Kidney (tissue), 22 donors: ENCODE measurements at places on chromosomes 12 and 14. TPM values are rescaled to one million over a fixed set of nuclear protein-coding genes. Genes with fewer than 3 reads are reported as not detected.

- no peak overlapping the region for H3K27ac ChIP-seq
- H3K4me3 ChIP-seq: no peak overlapping the region
- H3K27me3 ChIP-seq: no peaks in the 10 kb centered on the region
- no peaks in the 10 kb centered on the region for H3K4me1 ChIP-seq
- no peak for DNase-seq
- no peaks in the 10 kb centered on the region for H3K36me3 ChIP-seq
Observed at GRCh38 chr12:28088566-28089272, 101.5 kb upstream of the CCDC91 start.

The LRRC43 gene
- total RNA-seq: 4.8 TPM

The IFNG-AS1 gene
- total RNA-seq: 0.85 TPM

GRCh38 chr14:26636561-26636960 is 38.7 kb upstream of the NOVA1 start:
- H3K27me3 ChIP-seq: no peaks in the 10 kb centered on the region
- H3K4me3 ChIP-seq: no peak overlapping the region
- no peak overlapping the region for H3K27ac ChIP-seq
- no peaks in the 10 kb centered on the region for H3K36me3 ChIP-seq

DNA sequence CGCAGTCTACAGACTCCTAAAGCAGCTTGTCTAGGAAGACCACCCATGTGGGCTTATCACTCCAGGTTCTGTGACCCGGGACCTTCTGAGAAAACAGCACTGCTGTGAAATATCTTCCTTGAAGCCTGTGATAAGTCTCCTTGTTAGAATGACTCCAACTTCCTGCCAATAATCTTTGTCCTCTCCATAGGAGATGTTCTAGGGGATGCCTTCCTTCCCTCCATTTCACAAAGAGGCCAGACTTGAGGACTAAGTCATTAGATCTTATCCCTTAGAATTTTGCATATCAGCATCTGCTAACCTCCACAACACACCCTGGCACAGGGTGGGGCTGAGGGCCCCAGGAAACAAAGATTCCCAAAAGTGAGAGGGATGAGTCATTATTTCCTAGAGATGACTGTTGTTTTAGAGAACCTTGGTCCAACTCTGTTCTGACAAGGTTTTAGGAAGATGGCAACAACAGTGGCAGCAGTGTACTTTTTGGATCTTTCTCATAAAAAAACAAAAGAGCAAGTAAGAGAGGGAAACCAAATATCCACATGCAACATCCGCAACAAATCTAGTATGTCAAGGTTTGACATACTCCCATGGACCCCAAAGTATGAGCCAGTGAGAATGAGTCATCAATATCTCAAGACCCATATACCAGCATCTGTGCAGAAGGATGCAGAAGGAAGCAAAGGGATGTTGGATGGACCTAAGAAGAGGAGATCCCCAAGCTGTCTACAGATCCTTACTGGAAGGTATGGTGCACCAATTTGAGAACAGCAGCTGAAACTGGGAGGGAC is 6.0 kb downstream of the LTB4R start:
- peaks cover 17% of the 10 kb centered on the region for H3K4me1 ChIP-seq
- no peaks in the 10 kb centered on the region for H3K36me3 ChIP-seq
- peaks cover 9% of the 10 kb centered on the region for H3K27me3 ChIP-seq
- no peak overlapping the region for H3K4me3 ChIP-seq

The AKAP5 gene
- total RNA-seq: 5.1 TPM

DNA sequence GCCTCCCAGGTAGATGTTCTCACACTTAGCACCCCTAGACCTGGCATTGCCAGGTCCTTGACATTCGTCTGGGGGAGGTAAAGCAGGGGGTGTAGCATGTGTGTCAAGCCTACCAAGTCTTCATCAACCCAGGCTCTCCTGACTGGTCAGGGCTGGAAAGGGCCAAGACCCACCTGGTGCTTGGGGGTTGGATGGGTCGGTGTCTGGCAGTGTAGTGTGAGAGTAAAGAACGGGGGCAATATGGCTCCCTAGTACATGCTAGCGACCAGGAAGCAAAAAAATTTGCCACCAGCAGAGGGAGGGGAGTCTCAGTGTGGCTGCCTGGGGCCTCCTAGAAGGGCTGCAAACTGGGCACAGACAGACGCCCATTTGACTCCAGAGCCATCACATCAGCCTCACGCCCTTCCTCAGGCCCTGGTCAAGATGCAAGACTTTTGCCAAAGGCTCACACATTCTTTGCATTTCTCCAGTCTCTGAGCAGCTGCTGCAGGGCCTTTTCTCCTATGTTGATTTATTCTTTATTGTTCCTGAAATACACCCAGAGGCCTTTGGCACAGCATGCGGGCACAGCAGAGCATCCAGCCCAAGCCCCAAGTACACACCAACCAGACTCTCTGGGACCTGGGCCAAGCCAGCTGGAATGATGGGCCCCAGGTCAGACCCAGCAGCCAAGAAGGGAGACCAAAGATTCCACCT is 38.3 kb upstream of the PNMA1 start:
- H3K36me3 ChIP-seq: no peaks in the 10 kb centered on the region
- H3K4me1 ChIP-seq: peaks cover 71% of the 10 kb centered on the region
- no peak for DNase-seq
- no peak overlapping the region for H3K4me3 ChIP-seq
- H3K27me3 ChIP-seq: no peaks in the 10 kb centered on the region
- peak overlapping the region; percentile 75 for H3K27ac ChIP-seq

- no peak for DNase-seq
- H3K36me3 ChIP-seq: no peaks in the 10 kb centered on the region
- no peaks in the 10 kb centered on the region for H3K27me3 ChIP-seq
- H3K4me3 ChIP-seq: no peak overlapping the region
- H3K27ac ChIP-seq: no peak overlapping the region
Observed at GRCh38 chr12:112904571-112904970, 2.2 kb upstream of the OAS1 start.

GRCh38 chr14:55103971-55104954 is 24.8 kb upstream of the LGALS3 start:
- peak overlapping the region; percentile 95 for H3K27ac ChIP-seq
- H3K4me1 ChIP-seq: peaks cover 32% of the 10 kb centered on the region

DNA sequence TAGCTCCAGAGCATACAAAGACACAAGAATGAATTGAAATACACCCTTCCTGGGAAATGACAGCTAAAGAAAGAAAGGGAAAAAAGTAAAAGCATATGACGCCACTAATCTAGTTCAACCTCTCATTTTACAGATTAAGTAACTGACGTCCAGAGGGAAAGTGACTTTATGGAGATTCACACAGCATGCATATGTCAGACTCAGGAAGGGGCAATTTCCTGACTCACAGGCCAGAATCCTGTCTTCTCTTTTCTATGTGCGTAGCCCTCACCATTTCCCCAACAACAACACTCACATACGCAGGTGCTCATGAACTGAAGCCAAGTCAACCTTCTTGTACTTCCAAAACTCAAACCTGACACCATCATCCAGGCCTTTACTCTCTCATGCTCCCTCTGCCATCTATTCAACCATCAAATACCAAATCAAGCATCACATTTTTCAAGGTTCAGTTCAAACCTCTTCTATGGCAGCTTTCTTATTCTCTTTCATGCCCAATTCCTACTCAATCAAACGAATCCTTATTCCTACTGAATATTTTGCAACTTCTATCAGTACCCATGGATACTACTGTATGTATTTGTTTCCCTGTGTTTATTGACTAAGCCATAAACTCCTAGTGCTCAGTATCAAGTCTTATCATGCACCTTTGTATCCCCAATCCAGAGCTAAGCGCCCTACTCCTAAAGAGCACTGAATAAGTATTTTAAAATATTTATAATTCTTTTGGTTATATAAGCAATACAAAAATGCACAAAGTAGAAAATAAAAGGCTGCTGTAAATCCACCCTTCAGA is 52.8 kb downstream of the STXBP6 start:
- DNase-seq: no peak
- H3K27me3 ChIP-seq: no peaks in the 10 kb centered on the region
- H3K27ac ChIP-seq: no peak overlapping the region
- H3K36me3 ChIP-seq: no peaks in the 10 kb centered on the region
- no peaks in the 10 kb centered on the region for H3K4me1 ChIP-seq
- H3K4me3 ChIP-seq: no peak overlapping the region

DNA sequence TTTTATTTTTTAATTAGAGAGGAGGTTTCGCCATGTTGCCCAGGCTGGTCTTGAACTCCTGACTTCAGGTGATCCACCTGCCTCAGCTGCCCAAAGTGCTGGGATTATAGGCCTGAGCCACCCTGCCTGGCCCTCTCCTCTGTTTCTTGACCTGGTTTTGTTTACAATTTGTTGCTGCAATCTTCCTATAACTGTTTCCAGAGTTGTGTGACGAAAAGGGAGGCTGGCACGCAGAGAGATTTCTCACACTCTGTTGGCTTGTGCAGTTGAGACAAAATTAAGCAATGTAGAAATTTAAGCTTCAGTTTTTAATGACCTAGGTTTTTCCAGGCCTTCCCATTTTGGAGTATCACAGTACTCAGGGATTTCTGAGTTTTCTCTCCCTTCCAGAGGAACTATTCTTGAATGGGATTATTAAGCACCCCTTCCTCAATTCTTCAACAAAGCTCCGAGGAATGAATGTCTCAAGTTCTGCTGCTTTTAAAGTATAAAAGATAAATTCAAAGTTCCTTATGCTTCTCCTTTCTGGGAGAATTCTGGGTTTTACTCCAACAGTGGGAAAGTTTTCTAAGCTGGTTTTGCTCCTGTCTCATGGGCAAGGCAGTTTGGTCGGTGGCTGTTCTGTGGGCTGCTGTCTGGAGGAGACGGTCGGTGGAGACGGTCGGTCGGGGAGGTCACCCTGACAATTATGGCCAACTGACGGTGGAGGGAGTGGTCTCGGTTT is 20.4 kb upstream of the FOS start:
- DNase-seq: no peak
- H3K4me1 ChIP-seq: peaks cover 19% of the 10 kb centered on the region
- H3K27me3 ChIP-seq: no peaks in the 10 kb centered on the region
- H3K36me3 ChIP-seq: no peaks in the 10 kb centered on the region
- H3K27ac ChIP-seq: peak overlapping the region; percentile 96
- H3K4me3 ChIP-seq: peak overlapping the region; percentile 76

The MIP gene
- total RNA-seq: not detected

The P2RX7 gene
- 3.5 TPM for total RNA-seq

- no peak for DNase-seq
- H3K27ac ChIP-seq: no peak overlapping the region
- no peaks in the 10 kb centered on the region for H3K27me3 ChIP-seq
- H3K4me3 ChIP-seq: no peak overlapping the region
- peaks cover 2% of the 10 kb centered on the region for H3K4me1 ChIP-seq
Observed at GRCh38 chr12:93176165-93176564, 201.6 kb upstream of the NUDT4 start.

The ADAM21 gene
- total RNA-seq: 0.13 TPM

The HOXC10 gene
- total RNA-seq: 50.7 TPM

DNA sequence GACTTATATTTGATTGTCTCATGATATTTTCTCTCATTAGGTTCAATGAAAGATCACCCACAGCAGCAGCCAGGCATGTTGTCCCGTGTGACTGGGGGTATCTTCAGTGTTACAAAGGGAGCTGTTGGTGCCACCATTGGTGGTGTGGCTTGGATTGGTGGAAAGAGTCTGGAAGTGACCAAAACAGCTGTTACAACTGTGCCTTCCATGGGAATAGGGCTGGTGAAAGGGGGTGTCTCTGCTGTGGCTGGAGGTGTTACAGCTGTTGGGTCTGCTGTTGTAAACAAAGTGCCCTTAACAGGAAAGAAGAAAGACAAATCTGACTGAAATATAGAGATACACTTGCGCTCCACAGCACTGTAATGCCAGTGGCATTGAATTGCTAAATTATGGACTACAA is 15.4 kb downstream of the TMEM263 start:
- H3K27me3 ChIP-seq: no peaks in the 10 kb centered on the region
- H3K4me3 ChIP-seq: no peak overlapping the region
- no peak for DNase-seq
- no peak overlapping the region for H3K27ac ChIP-seq
- H3K36me3 ChIP-seq: peaks cover 7% of the 10 kb centered on the region

The UNC79 gene
- total RNA-seq: 0.79 TPM

The NGB gene
- total RNA-seq: not detected

DNA sequence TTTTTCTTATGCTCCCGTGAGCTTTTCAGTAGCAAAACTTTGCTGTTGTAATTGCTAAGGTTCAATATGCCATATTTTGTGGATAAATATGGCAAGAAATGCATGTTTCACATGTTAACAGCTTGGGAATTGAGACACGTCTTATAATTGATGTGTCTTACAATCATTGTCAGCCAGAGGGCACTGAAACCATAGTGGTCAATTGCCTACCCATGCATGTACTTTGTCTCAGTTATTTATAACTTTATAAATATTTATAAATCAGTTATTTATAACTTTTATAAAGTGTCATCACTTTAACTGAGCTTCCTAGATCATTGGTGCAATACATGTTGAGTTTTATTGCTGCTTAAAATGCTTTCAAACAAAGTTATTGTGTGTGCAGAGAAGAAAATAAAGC is 82.0 kb downstream of the CATSPERB start:
- no peaks in the 10 kb centered on the region for H3K36me3 ChIP-seq
- no peaks in the 10 kb centered on the region for H3K4me1 ChIP-seq
- H3K27me3 ChIP-seq: no peaks in the 10 kb centered on the region
- no peak overlapping the region for H3K4me3 ChIP-seq

- no peaks in the 10 kb centered on the region for H3K27me3 ChIP-seq
- no peak for DNase-seq
- H3K27ac ChIP-seq: no peak overlapping the region
- no peak overlapping the region for H3K4me3 ChIP-seq
- peaks cover 15% of the 10 kb centered on the region for H3K36me3 ChIP-seq
- H3K4me1 ChIP-seq: no peaks in the 10 kb centered on the region
Observed at GRCh38 chr14:61780125-61780524, 17.9 kb downstream of the SNAPC1 start.

- no peaks in the 10 kb centered on the region for H3K4me1 ChIP-seq
- H3K27ac ChIP-seq: no peak overlapping the region
- DNase-seq: no peak
- H3K36me3 ChIP-seq: no peaks in the 10 kb centered on the region
Observed at GRCh38 chr12:78866518-78866917, 1.9 kb downstream of the SYT1 start.

The KRT80 gene
- total RNA-seq: 12.3 TPM

The BCL2L2 gene
- 43.6 TPM for total RNA-seq

DNA sequence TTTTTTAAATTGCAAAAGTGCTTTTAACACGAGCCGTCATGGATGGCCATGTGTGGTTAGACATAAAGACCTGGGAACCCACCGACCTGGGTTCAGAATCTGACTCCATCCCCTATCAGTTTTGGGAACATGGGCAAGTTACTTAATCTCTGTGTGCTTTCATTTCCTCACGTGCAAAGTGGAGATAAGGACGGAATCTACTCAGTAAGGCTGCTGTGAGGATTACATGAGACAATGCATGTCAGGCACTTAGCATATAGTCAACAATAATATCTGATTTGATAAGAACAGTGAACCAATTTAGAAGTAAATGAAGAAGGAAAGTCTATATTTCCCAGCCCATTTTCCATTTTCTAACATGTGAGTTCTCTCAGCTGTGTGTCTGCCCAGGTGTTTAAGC is 235.4 kb downstream of the SUDS3 start:
- H3K27me3 ChIP-seq: no peaks in the 10 kb centered on the region
- no peaks in the 10 kb centered on the region for H3K4me1 ChIP-seq
- H3K27ac ChIP-seq: no peak overlapping the region
- H3K36me3 ChIP-seq: no peaks in the 10 kb centered on the region

DNA sequence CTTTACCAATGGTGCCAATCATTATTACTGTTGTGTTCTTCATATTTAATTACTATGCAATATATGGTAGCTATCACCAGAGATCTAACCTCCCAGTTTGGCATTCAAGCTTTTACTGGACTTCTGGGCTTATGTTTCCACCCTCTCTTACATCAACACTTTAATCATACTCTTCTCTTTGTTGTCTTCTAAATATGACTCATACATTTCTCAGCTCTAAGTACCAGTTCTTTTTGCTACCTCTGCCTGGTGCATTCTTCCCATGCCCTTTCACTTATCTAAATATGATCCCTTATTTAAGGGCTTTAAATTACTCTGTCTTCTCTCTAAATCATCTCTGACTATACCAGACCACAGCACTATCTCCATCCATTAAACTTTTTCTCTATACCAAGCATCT is 246.1 kb upstream of the CCDC196 start:
- no peak for DNase-seq
- H3K4me3 ChIP-seq: no peak overlapping the region
- H3K27ac ChIP-seq: no peak overlapping the region
